ENCODE measurements at places on chromosomes 7 and 10.

DNA sequence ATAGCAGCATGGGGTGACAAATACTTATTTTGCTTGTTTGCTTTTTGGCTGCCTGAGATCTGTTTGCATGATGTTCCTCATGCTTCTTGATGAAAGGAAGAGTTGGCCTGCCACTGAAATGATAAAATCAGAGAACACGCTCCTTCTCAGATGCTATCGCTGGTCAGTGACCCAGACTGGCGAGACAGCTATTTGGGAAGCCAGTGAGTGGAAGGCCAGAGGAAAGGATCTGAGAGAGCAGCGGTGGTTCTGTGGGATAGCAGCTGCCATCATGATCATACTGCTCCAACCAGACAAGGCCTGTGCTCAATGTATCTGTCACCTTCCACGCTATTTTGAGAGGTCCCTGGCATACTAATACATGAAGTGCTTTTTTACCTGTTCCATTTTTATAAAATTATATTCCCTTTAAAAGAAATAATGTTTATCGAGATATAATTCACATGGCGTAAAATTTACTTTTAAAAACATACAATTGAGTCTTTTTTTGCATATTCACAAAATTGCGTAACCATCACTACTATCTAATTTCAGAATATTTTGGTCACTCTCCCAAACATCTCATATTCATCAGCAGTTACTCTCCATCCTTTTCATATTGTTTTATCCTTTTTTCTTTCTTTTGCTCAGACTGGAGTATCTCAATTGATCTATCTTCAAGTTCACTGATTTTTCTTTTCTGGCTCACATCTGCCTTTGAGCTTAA lies 695.1 kb downstream of the TNS3 start:
- DNase-seq: no peak

DNA sequence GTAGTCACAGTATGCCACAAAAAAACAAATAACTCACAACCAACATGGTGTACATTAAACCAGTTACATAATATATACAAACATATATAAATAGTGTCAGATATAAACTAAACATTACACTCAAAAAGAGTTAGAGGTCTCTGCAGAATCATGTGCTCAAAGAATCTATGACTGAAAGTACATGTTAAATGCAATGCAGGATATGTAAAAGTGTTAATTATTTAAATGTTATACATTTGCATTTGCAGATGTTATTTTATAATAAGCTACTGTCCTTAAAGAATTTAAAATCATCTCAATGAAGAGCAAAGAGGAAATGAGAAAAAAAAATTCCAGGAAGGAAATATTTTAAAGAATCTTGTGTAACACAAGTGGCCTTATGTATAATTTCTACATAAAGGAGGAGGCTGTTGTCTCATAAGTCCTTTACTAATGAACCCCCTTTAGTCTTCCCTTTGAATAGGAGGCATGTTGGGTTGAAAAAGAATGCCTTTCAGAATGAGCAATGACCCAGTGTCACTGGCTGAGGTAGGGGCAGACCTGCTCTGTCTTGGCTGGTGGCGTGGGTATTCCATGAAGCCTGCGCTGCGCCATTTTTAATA lies 148.9 kb downstream of the ITGA8 start:
- DNase-seq: no peak

DNA sequence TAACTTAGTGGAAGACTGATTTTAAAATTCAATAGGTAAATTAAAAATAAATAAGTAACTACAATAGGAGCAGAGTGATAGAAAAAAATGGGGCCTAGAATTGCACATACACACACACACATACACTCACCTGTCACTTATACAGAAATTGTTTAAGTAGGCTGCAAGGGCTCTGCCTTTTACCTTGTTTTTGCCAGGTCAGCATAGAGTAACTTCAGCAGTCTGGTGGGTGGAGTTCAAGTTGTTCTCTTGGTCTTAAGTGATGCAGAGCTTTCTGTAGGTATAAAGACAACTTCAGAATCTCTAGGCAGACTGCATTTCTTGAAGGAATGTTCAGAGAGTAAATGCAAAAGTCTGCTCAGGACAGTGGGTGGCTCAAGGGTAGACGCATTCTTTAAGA lies 457.0 kb downstream of the INHBA start:
- no peak for DNase-seq

DNA sequence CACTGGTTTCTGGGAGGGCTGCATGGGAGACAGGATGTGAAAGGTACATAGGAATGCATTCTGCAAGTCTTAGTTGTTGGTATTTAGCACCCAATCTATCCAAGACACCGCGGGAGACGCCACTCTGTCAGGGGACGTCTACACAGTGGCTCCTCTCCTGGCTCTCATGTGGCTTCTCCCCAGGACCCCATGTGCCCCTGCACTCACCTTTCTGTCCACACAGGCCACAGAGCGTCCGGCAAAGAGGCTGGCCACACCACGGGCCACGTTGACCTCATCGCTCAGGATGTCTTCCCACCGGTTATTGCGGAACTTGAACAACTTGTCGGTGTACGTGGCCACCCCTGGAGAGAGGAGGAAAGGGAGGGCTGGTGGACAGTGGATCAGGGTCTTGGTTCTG lies 73.4 kb downstream of the GOLGA7B start:
- no peak for DNase-seq

- no peak for DNase-seq
Observed at GRCh38 chr10:86359111-86359510, 7.5 kb downstream of the GRID1 start.

DNA sequence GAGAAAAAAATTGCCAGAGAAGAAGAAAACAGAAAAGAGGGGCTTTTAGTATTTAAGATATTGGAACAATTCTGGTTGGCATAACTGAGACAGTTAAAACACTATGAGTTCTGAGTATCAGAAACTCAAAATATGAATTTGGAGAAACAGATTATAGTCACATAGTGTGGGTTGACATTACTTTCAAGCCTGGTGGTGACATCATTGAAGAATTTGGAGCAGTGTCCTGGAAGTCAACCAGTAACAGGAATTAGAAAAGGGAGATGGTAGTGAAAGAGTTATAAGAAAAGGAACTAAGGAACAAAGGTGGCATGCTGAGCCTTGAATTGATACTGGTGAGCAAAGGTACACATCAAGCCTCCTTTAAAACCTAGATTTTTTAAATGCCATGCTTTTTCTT lies 88.2 kb downstream of the ZNF438 start:
- DNase-seq: no peak

DNA sequence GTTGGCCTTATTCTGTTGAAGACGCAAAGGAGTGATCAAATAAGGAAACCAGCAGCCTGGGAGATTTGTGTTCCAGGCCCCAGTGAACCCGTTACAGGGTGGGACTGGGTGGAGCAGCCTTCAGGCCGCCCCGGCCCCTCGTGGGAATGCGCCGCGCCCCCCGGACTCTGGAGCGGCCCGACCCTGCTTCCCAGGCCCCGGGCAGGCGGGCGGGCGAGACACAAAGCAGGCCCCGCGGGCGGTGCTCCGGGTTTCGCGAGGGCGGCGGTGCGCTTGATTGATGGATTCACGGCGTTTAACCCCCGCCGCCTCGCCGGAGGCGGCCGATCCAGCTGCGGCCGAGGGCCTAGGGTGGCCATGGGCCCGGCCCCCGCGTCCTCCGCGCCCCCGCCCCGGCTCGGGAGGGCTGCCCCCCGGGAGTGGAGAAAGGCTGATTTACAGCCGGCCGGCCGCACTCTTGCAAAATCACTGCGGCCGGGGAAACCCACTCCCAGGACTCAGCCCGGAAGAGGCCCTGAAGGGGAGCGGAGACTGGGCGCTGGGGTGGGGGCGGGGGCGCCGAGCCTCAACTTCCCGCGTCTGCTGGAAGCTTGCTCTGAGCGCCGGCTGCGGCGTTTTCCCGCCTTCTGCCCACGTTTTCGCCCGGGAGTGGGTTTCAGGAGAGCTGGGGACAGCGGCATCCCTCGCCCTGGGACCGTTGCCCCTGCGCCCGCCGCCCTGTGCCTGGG lies 299.6 kb upstream of the NFE2L3 start:
- DNase-seq: no peak

DNA sequence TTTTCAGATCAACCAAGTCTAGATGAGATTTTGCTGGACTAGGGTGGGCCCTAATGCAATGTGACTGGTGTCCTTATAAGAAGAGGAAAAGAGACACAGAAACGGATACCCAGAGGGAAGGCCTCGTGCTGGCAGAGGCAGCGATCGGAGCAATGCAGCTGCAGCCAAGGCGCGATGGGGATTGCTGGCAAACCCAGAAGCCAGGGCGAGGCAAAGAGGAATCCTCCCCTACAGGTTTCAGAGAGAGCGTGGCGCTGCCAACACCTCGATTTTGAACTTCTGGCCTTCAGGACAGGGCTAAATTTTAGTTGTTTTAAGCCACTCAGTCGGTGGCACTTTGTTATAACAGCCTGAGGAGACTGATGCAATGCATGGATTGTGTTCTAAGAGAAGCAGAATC lies 157.1 kb upstream of the RHEB start:
- DNase-seq: no peak

GRCh38 chr10:114506871-114507385 lies 102.6 kb upstream of the AFAP1L2 start:
- no peak for DNase-seq

DNA sequence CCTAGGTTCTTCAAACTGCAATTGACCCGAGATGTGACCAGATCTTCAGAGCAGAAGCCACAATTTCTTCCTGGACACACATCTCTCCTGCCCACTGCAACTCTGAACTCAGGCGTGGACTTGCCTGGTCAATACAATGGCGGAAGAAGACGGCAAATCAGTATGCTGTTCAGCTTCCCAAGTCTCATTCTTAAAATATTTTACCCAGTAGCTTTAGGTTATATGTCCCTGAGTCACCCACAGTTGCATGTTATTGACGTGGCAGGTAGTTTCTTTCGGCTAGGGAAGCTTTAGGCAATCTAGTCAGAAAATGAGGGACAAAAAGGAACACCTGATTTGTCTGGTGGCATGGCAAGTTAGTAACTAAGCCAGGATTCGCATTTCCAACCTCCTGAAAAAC lies 22.5 kb downstream of the CEP41 start:
- no peak for DNase-seq

GRCh38 chr10:49282306-49282705 lies 16.7 kb upstream of the C10orf71 start:
- no peak for DNase-seq

DNA sequence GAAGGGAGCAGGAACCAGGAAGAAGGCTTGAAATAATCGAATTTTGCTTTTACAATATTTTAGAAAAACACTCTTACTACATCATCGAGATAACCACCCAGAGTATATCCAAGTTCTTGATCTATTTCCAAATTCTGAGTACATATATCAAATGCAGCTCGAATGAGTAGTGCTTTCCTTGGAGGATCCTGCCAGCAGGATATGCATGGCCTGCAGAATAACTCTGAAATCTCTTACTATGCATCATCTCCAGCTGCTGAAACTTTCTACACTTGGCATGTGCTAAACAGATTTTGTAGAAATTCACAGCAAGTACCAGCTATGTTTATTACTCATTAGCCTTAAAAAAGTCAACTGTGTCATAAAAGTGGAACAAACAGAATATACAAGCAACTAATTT lies 44.0 kb upstream of the ANK3 start:
- no peak for DNase-seq

DNA sequence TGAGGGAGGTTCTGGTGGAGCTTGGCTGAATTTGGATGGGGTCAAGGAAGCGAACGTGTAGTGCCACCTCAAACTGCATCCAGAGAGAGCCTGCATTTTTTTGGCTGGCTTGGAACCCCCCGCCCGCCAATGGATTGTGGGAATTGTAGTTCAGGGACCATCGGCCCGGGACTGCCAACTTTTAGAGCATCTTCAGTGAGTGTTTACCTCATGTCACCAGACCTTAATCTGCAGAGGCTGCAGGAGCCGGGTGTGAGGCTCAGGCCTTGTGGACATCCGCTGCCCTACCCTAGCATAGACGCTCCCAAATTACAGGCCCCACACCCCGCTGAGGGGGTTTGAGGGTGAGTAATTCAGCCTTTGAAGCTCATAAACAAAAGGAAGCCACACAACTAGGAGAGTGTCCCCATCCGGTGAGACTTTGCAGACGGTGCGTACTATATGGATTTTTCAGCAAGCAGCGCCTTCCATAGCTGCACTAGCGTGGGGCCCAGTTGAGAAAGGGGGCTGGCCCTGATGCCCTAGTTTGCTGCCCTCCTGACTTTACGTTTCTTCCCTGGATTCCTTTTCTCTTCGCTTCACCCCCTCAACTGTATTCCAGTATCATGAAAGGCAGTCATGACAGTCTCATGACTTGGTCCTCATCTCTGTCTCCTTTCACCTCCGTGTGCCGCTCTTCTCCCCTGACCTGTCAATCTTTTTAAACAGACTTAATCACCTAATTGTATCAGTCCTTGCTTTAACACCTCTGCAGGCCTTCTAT lies 717 bp downstream of the CNPY4 start:
- peak; percentile 85 for DNase-seq

DNA sequence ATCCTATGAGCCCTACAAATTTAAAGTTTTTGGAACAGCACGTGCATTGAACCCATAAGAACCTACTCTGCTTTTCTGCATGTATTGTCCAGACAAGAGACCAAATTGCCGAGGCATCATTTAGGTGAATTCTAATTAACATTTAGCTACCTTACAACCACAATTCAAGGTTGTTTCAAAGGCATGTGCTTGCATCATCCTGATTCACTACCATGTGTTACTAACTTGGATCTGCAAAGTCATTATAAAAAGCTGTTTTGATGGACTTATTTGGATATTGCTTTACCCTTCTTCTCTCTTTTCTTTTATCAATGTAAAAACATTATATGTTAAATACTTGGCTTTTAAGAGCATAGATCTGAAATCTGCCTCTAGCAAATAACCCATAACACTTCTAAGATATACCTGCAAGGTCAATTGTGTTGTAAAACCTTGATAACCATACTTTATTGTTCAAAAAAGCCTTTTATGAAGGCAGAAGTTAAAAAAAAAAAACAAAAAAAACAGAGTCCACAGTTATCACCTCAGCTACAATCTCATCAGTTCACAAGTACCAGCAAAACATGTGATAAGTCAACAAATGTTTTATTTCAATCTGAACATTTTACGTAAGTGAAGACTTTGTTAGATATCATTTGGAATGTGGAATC lies 51.9 kb downstream of the CFTR start:
- DNase-seq: no peak

GRCh38 chr10:33143160-33143728 lies 185.2 kb upstream of the ITGB1 start:
- no peak for DNase-seq

DNA sequence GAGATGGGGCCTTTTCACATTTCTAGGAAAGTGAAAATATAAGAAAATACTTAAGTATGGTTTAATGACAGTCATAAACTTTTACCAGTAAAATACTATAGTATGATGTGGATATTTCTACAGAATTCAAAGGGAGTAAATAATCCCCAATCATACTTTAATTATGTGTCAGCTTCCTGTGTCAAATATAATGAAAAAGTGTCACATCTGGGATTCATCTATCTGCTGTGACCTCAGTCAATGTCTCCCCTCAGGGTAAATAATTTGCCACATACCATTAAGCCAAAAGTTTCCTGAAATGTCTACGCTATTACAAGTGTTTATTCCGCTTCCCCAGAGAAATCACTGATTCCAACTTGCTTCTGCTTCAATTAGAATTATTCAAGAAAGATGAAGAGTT lies 110.5 kb downstream of the ITGA8 start:
- no peak for DNase-seq

Measured in hippocampal formation (tissue), 2 donors.